Left ventricle myocardium inferior (tissue), 1 donor: ENCODE measurements at places on chromosomes 16 and 17. TPM values are rescaled to one million over a fixed set of nuclear protein-coding genes. Genes with fewer than 3 reads are reported as not detected.

Gene TMEM238L
- not detected for total RNA-seq

Gene CDRT15L2
- not detected for total RNA-seq

DNA sequence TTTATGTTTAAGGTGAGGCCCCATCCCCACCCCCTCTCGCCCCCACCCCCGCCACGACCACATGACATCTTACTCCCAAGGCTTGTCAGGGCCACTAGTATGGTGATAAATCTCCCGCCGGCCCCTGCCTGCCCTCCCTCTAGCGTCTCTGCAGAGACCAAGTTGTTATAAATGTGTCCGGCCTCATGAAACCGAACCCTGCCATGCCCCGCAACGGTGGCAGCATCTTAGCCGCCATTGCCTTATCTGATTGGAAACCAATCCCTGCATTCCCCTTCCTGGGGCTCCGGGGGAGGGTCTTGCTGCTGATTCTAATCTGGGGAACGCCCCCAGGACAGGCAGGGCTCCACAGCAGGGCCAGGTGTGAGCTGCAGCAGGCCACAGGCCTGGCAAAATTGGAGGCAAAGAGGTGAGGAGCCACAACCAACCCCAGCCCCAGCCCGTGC, 352.4 kb downstream of the C16orf95 start:
- DNase-seq = no peak

- DNase-seq = no peak
Measured at GRCh38 chr16:65500007-65500406, 378.1 kb upstream of the CDH11 start.

DNA sequence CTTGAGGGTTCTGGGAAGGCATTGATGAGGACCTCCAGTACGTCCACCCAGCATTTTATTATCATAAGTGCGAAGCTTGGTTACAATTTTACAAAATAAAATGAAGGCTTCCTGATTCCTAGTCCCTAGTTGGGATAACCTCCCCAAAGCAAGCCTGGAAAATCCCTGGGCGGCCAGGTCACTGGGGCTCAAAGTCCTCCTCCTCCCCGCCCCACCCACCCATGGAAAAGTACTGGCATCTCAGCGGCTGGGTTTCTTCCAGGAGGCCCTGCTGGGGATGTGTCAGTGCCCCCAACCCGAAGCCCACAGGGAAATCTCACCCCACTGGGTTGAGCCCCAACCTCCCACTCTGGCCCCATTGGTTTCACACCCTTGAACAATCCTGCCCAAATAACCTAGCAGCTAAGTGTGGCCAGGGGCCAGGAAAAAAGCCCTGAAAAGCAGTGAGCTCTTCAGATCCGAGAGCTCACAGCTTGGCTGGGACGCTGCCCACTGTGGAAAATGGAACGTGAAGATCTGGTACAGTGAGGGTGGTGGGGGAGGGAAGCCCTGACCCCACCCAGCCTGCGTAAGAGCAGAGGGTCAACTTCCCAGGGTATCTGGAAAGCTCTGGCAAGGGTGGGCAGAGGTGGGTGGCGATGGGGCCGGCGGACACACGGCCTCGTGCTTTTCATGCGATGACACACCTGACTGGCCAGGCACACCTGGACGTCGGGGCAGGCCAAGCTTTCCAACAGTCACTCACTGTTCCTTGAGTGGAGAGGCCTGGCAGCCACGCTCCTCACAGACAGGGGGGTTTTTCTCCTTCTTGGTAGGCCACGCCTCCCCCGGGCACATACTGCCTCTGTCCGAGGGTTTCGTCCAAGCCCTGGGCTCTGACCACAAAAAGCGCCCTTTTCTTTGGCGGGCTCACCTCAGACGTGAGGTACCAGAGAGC, 324.5 kb downstream of the SOX9 start:
- no peak for DNase-seq

DNA sequence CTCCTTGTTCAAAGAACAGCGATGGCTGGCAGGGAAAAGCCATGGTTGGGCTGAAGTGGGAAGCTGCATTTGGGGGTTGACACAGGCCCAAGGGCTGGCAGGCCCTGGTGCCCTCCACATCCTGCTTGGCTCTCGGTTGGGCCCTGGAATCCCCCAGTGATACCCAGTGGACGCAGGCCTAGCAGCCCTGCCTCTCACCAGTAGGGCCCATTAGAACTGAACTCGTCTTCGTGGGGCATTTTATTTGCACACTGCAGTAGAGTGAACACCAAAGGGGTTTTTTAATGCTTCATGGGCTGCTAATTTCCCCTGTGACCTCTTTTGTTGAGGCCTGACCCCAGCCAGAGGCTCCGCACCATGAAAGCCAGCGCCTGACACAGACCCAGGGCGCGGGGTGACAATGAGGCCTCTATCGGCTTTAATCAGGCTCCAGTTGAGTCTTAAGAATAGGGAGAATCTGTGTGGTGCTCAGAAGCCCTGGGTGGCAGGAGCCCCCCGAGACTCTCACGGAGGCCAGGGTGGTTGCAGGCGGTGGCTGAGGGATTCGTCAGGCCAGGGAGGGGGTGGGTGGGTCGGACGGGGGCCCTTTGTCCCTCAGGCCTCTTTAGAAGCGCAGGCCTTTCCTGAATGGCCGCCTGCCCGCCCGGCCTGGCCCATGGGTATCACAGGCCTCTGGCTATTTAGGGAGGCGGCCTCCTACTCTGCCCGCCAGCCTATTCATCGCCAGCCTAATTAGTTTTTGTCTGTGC, 199.3 kb downstream of the NTN1 start:
- DNase-seq = no peak

Gene TP53TG3
- total RNA-seq = not detected

- no peak for DNase-seq
Measured at GRCh38 chr16:85484347-85485300, 128.5 kb upstream of the GSE1 start.

Gene SHCBP1
- total RNA-seq = 0.44 TPM
